ENCODE measurements at places on chromosomes 4 and X.

- DNase-seq, result no peak
Measured at GRCh38 chrX:13401724-13402123, 81.9 kb upstream of the ATXN3L start.

DNA sequence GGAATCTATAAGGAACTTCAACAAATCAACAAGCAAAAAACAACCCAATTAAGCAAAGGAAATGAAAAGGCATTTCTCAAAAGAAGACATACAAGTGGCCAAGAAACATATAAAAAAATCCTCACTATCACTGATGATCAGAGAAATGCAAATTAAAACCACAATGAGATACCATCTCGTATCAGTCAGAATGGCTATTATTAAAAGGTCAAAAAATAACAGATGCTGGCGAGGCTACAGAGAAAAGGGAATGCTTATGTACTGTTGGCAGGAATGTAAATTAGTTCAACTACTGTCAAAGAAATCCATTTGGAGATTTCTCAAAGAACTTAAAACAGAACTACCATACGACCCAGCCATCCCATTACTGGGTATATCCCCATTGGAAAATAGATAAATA lies 292.4 kb upstream of the FAT1 start:
- no peak for DNase-seq

GRCh38 chr4:62194342-62194741 lies 994.2 kb downstream of the ADGRL3 start:
- no peak for DNase-seq

GRCh38 chr4:24650849-24651640 lies 66.7 kb upstream of the DHX15 start:
- DNase-seq, result peak; percentile 31

DNA sequence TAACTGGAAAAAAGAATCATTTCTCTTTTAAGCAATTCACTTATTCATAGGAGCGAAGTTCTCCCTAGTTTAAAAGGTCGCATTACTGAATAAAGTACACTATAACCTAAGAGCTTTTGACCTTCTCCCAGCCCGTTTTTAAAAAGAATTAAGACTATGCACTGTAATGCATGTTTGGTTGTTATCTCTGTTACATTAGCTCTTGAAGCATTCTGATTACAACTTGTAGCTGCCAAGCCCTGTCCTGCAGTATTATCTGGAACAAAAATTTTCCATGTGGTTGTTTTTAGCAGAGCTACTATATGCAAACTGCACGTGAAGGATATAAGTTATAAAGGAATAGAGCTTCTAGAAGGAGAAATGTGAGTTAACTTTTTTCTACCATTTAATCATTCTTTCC lies 8.1 kb downstream of the GAB1 start:
- no peak for DNase-seq

- no peak for DNase-seq
Measured at GRCh38 chr4:65623506-65623905, 46.8 kb downstream of the EPHA5 start.

DNA sequence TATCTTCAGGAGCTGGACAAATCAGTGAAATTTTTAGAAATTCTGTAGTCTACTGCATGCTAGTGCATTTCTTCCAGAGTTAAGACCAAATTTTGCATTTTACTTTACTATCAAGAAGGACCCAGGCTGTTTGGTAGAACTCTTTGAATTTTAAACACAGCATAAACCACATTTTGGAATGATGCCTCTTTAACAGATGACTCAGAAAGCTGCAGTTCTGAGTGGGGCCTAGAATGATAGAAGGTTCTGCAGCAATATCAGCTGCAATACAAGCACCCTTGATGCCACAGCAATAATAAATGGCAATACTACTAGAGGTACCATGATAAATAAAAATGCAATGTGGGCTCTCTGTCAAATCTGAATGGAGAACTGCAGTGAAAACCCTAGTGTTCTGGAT lies 198.7 kb downstream of the TMA16 start:
- DNase-seq, result no peak

- no peak for DNase-seq
Measured at GRCh38 chr4:7782783-7783182, 156.9 kb downstream of the AFAP1 start.

GRCh38 chr4:10183462-10183861 lies 66.9 kb upstream of the WDR1 start:
- no peak for DNase-seq

- no peak for DNase-seq
Measured at GRCh38 chr4:136939781-136940180, 592.5 kb downstream of the PCDH18 start.

- no peak for DNase-seq
Measured at GRCh38 chrX:119512146-119512800, 44.0 kb downstream of the SLC25A5 start.

DNA sequence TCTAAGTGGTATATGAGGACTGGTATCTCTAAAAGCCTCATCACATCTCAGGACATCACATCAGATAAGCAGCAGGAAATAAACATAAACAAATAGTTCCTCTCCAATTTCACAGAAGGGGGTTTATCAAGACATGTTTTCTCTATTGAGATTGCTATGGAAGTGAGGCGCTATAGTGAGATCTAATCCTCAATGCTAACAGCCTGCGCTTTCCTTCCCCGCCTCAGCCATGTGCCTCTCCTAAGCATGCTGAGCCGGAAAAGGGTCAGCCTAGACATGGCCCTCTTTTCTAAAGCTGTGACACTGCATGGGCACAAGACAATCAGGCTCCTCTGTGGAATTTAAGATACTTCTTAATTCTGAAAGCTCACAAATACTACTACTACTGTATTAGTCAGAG lies 286.1 kb downstream of the INPP4B start:
- DNase-seq, result no peak

DNA sequence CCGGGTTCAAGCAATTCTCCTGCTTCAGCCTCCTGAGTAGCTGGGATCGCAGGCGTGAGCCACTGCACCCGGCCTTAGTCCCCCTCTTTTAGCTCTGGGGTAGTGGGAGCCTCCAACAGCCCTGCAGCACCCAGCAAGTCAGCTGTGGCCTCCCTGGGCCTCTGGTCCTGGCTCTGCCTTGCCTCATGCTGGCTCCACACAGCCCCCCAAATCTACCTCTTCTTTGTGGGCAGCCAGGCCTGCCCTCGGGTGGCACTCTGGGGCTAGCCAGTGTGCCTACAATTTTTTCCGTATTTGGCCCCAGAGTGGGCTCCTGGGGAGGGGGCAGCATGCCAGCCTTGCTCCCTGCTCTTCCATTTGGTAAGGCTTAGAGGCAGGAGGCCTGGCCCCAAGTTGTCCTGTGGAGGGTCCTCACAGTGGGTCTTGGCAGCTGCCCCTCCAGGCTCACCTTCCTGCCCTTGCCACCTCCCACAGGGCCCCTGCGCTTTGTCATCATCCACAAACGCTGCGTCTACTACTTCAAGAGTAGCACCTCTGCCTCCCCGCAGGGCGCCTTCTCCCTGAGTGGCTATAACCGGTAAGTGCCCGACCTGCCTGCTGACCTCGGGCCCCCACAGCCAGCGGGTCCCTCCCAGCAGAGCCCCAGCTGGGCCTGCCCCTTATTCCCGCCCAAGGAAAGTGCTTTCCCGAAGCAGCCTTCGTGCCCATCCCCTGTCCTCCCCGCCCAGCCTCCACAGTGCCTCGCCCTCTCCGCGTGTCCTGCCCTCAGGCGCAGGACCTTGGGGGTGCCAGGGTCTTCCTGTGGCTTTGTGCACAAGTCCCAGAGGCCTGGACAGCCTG lies 21.0 kb upstream of the ADD1 start:
- DNase-seq, result no peak

DNA sequence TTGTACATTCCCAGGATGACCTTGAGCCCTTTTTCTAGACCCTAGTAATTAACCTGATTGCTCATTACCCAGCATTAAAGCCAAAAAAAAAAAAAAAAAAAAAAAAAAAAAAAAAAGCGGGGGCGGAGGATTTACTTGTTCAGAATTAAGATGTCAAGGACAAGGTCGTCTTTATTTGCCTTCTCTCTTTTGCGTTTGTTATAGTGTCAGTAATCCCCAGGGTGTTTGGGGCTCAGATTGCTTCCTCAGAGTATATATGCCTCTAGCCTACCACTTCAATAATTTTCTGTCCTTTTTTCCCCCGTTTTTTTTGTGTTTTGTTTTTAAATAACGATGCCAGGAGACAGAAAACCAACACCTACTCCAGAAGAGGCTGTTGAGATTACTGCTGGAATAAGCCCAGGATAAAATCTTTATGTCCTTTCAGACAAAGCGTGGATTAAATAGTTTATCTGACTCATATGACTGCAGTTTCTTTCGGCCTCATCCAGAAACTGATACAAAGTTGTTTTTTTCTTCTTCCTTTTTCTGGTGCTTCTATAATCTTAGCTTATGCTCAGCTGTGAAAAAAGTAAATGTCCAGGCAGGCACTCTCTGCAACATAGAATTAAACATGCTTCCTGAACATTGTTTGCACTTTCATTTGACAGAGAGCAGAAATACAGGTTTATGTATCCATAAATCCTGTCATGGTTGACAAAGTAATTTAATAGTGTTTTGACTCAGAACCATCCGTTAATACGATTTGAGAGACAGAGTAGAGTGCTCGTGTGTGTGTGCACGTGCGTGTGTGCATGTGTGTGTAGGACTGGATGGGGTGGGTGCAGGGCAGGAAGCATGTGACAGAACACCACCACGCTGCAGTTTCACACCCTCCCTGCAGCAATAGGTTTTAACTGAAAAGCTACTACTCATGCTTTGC lies 138.6 kb downstream of the AFF1 start:
- no peak for DNase-seq

- no peak for DNase-seq
Measured at GRCh38 chr4:16009153-16009552, 46.2 kb upstream of the FGFBP2 start.

DNA sequence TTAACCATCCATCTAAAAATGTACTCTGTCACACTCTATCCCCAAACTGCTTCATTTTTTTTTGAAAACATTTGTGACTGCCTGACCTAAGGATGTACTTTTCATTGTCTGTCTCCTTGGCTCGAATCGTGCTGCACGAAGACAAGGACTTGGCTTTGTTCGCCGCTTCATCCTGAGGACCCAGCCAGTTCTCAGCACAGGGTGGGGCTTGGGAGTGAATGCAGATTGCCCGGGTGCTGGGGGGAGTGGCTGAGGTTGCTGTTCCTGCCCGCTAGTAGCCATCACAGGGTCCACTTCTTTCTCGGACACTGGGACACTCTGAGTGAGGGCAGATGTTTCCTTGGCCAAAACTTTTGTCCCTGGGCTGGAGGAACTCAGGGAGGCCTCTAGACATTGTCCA lies 70.1 kb upstream of the CLCN4 start:
- no peak for DNase-seq

DNA sequence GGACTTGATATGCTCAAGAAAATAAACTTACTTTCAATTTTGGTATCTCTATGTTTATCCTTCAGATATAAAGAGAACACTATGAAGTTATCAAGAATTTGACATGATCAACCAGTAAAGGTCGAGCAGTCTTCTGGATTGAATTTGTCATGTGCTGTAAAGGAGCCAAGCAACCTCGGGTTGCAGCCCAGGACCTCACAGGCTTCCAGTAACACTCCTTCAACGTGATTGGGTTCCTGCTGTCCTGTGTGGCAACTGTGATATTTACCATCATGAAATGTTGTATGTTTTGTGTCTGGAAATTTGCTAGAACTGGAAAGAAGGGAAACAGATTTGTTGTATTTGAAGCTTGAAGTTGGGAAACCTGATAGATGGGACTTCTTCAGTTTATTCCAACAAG lies 52.0 kb upstream of the UGT2B7 start:
- no peak for DNase-seq

GRCh38 chrX:2664502-2664901 lies 26.6 kb upstream of the CD99 start:
- DNase-seq, result no peak

DNA sequence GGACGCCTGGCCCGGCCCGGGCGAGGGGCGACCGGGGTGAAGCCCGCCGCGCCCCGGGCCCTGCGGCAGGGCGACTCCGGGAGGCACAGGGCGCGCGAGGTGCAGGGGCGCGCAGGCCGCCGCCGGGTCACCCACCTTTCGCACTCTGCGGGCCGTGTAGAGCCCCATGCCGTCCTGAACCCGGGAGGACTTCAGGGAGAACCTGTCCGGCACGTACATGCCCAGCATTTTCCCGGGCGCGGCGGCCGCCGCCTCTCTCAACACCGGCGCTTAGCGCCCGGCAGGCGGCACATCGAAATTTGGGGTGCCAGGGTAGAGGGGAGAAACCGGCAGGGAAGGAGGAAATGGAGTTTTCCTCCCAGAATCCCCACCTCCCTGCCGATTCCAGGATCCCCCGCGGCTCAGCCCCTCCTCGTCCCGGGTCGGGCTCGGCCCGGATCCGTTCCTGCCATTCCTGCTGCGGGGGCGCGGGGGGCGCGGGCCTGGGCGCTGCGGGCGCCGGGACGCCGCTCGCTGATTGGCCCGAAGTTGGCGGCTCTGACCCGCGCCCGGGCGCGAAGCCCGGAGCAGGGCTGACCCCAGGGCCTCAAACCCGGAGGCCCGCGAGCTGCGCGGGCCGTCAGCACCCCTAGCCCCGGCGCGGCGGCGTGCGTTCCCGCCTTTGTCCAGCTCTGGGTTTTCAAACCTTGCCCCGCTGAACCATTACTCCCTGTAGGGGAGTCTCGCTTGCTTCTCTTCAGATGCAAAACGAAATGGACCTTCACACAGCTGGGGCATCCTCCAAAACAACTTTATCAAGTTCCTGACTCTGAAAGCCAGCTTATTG lies at the start of gene PRDM5:
PRDM5 (minus strand) TSS at position 346 of the 826 bp plus-strand sequence; CDS start at position 228, 118 bp downstream.
- DNase-seq, result no peak

- DNase-seq, result no peak
Measured at GRCh38 chr4:188821500-188821899, 682.3 kb downstream of the TRIML1 start.

GRCh38 chr4:13403326-13403725 lies 80.8 kb downstream of the RAB28 start:
- no peak for DNase-seq

DNA sequence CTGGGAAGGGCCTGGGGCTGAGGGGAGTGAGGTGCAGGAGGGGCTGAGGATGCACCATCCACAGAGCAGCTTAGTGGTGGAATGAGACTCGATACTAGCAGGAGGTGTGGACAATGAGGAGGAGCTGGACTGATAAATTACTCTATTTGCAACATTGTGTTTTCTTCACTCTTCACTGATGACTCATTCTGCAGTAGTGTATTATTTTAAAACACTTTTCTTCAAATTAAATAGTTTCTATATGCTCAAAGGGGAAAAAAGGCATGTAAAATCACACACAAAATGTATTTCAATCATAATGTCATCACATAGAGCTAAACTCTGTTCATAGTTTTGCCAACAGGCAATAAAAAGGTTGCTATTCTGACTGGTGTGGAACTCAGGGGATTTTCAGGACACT lies 467.0 kb upstream of the CTSO start:
- no peak for DNase-seq
